ENCODE measurements at places on chromosomes 2 and 18. TPM values are rescaled to one million over a fixed set of nuclear protein-coding genes. Genes with fewer than 3 reads are reported as not detected.
A peak's percentile ranks its signal among the peaks of the same experiment; 100 is the strongest.

The FHOD3 gene
- total RNA-seq, result 1.8 TPM

The LRP2 gene
- 20.0 TPM for total RNA-seq

GRCh38 chr2:153047220-153047619 lies 328.8 kb downstream of the ARL6IP6 start:
- H3K36me3 ChIP-seq, result no peaks in the 10 kb centered on the region
- H3K27ac ChIP-seq, result no peak overlapping the region
- DNase-seq, result no peak
- H3K27me3 ChIP-seq, result no peaks in the 10 kb centered on the region
- no peak overlapping the region for H3K4me3 ChIP-seq

- H3K4me1 ChIP-seq, result no peaks in the 10 kb centered on the region
- H3K27ac ChIP-seq, result no peak overlapping the region
Measured at GRCh38 chr2:47357483-47357882, 45.5 kb upstream of the MSH2 start.

GRCh38 chr2:73068147-73068546 lies 3.4 kb downstream of the SFXN5 start:
- H3K27me3 ChIP-seq, result no peaks in the 10 kb centered on the region
- H3K27ac ChIP-seq, result no peak overlapping the region
- H3K4me1 ChIP-seq, result peaks cover 27% of the 10 kb centered on the region
- no peak for DNase-seq
- H3K36me3 ChIP-seq, result no peaks in the 10 kb centered on the region

DNA sequence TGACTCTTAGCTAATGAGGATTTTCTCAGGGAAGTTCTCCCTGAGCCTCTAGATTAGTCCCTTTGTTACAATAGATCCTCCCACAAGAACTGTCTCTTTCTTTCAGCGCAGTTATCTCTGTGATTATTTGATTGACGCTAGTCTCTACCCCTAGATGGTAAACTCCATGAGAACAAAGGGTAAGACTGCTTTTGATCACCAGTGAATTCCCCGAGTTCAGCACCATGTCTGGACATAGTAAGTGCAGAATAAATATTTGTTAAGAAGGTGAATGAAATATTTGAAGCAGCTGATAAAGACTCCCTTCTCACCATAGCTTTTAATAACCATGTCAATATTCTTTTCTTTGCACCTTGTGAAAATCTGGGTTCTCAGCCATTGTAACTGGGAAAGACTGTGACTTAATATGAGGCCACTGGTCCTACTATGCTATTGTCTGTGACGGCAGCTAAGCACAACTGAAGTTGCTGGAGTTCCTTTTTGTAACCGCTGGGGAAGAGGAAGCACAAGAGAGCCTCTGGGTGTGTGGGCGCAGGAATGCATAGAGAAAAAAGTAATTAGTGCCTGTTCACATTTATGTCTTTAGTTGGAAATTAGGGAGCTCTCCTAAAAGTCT lies 214.7 kb downstream of the TGIF1 start:
- H3K36me3 ChIP-seq, result no peaks in the 10 kb centered on the region
- peak; percentile 48 for DNase-seq
- H3K4me1 ChIP-seq, result peaks cover 11% of the 10 kb centered on the region

DNA sequence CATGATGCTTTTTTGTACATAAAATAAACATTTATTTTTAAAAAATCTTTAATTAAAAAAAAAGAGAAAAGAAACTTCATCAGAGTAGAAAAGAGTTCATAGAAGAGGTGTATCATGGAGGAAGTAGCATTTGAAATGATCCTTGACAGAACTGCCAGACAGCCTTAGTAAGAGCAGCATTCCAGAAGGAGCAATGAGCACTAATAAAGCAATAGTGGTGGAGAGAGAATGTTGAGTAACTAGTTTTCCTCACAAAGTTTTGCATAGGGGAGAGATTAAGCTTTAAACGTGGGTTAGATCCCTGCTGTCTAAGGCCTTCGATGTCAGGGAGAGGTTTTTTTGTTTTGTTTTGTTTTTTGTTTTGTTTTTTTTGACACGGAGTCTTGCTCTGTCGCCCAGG lies 29.8 kb upstream of the METTL21A start:
- H3K27ac ChIP-seq, result no peak overlapping the region
- no peak overlapping the region for H3K4me3 ChIP-seq
- no peaks in the 10 kb centered on the region for H3K36me3 ChIP-seq
- DNase-seq, result no peak

DNA sequence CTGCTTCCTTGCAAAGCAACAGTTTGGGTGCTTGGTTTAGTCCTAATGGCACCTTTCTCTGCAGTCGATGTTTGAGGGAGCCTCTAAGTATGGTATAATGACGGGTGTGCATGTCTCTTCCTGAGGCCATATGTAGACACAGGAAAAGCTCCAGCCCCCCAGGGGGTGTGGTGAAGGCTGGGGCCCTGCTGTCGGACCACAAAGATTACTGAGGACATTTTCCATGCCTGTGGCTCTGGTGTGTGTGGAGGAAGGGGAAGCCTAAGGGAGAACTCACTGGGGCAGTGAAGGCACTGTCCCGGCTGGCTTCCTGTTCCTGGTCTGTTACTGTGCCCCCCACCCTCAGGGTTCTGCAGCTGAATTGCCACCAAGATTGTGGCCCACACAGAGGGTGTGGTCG lies 187.1 kb downstream of the FHOD3 start:
- no peaks in the 10 kb centered on the region for H3K4me1 ChIP-seq
- no peak overlapping the region for H3K4me3 ChIP-seq
- H3K36me3 ChIP-seq, result no peaks in the 10 kb centered on the region
- no peak for DNase-seq
- no peaks in the 10 kb centered on the region for H3K27me3 ChIP-seq

DNA sequence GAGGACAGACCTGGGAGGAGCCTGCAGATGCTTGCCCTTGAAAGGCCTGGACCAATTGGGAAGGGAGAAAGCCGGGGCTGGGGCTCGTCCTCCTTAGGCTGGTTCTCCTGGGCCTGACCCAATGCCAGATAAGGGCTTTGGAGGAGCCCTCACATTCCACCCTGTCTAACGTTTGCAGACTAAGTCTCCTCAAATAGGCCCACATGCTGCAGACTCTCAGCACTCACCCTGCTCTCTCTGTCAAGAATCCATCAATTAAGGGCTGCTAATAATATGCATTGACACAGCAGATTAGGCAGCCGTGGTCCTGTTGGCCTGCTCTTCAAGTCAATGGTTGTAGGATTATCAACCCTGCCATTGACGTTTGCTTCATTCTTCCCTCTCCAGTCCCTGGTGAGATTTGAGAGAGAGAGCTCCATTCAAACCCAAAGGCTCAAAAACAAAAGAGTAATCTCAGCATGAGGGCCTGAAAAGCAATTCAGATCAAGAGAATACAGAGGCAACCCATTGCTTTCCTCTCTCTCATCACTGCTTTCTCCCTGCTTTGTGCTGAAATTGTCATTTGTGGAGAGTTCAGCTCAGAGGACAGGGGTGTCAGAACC lies 167.6 kb downstream of the INSIG2 start:
- no peaks in the 10 kb centered on the region for H3K36me3 ChIP-seq
- H3K4me1 ChIP-seq, result no peaks in the 10 kb centered on the region
- H3K27ac ChIP-seq, result no peak overlapping the region
- H3K27me3 ChIP-seq, result no peaks in the 10 kb centered on the region
- no peak overlapping the region for H3K4me3 ChIP-seq

DNA sequence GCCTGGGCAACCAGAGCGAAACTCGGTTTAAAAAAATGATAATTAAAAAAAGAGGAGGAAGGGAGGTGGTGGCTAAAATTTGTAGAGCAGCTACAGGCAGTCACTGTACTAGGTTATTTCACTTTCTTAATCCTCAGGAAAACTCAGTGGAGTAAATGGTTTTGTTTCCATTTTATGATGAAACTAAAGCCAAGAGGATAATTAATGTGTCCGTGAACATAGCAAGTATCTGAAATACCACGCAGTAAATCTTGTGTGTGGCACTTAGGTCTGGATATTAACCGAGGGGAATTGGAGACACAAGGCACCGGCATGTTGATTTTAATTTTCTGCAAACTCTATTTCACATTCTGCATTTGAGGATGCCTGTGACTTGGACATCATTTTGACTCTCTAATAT lies 14.5 kb downstream of the SH3BP4 start:
- no peaks in the 10 kb centered on the region for H3K36me3 ChIP-seq
- H3K4me1 ChIP-seq, result peaks cover 11% of the 10 kb centered on the region
- no peak for DNase-seq
- H3K27ac ChIP-seq, result no peak overlapping the region
- H3K4me3 ChIP-seq, result no peak overlapping the region

GRCh38 chr18:74271635-74272034 lies 20.1 kb downstream of the CYB5A start:
- DNase-seq, result no peak
- no peak overlapping the region for H3K27ac ChIP-seq
- no peaks in the 10 kb centered on the region for H3K27me3 ChIP-seq
- H3K4me1 ChIP-seq, result peaks cover 87% of the 10 kb centered on the region
- H3K36me3 ChIP-seq, result no peaks in the 10 kb centered on the region

DNA sequence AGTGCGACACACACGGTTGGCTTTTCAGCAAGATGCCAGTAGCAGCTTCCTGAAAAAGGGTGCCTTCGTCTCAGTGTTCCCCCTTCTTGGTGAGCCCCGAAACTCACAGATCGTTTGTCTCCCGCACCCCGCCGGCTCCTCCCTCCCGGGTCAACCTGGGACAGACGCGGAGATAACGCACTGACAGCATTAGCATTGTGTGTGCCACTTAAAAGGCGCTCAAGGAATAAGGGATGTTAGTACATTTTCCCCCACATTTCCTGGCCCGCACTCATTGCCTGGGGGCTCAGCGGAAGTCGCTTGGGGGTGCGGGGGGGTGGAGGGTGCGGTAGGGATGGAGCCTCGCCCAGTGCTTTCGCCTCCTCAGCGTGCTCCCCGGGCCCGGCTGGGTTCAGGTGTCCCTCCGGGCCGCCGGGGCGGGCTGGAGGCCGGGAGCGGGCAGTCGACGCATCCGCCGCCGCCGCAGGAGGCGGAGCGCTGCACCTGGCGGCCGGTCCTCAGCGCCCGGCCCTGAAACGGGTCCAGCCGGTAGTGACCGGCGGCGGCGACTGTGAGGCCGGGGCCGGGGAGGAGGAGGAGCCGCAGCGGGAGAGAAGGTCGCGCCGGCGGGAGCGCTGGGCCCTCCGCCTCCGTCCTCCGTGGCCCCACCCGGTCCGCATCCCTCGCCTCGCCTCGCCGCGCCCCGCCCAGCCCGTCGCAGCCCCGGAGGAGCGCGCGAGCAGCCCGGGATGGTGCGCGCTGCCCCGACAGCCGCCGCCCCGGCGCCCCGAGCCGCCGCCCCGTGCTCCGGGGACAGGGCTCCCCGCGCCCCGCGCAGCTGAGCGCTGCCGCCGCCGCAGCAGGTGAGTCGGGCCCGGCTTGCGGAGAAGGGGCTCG lies at the start of gene MFSD6:
TSS of gene MFSD6 (plus strand) at position 694 of the 876 bp plus-strand sequence. CDS start 27,675 bp downstream, outside the sequence.
- H3K4me1 ChIP-seq, result peaks cover 24% of the 10 kb centered on the region
- peak within 1 kb of the TSS; percentile 85 for H3K27ac ChIP-seq

DNA sequence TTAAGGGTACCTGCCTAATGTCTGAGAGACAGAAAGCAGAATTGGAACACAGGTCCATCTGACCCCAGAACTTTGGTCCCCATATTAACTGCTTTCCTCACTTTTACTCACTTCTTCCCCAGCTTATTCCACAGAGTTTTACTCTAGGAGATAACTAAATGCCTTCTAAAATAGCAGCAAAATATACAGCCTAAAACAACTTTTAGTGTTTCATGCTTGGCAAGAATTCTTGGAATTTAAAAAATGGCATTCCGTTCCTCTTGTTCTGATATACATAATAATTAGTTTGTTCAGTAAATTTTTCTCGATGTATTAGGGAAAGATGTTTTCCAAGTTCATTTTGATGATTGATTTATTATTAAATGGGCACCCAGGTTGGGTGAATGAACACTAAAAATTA lies 151.9 kb downstream of the FHOD3 start:
- H3K27ac ChIP-seq, result no peak overlapping the region
- no peak for DNase-seq
- no peaks in the 10 kb centered on the region for H3K36me3 ChIP-seq
- no peaks in the 10 kb centered on the region for H3K27me3 ChIP-seq

GRCh38 chr2:202455114-202455513 lies 79.0 kb downstream of the BMPR2 start:
- H3K4me1 ChIP-seq, result peaks cover 13% of the 10 kb centered on the region
- no peaks in the 10 kb centered on the region for H3K27me3 ChIP-seq
- DNase-seq, result no peak
- no peaks in the 10 kb centered on the region for H3K36me3 ChIP-seq

- H3K36me3 ChIP-seq, result peaks cover 39% of the 10 kb centered on the region
- no peak for DNase-seq
- no peak overlapping the region for H3K4me3 ChIP-seq
- no peak overlapping the region for H3K27ac ChIP-seq
- H3K27me3 ChIP-seq, result no peaks in the 10 kb centered on the region
Measured at GRCh38 chr2:98615481-98615880, 7.1 kb downstream of the UNC50 start.

- H3K4me1 ChIP-seq, result no peaks in the 10 kb centered on the region
- no peak for DNase-seq
- H3K27me3 ChIP-seq, result no peaks in the 10 kb centered on the region
- H3K36me3 ChIP-seq, result no peaks in the 10 kb centered on the region
- H3K27ac ChIP-seq, result no peak overlapping the region
- H3K4me3 ChIP-seq, result no peak overlapping the region
Measured at GRCh38 chr18:26477828-26478466, 70.4 kb downstream of the KCTD1 start.

All from upper lobe of left lung (tissue), 6 donors.